Lower lobe of right lung (tissue), 2 donors: ENCODE measurements at places on chromosomes 7 and 10. TPM values are rescaled to one million over a fixed set of nuclear protein-coding genes. Genes with fewer than 3 reads are reported as not detected.

The OPN4 gene
- not detected for total RNA-seq

The VWDE gene
- 0.53 TPM for total RNA-seq

The AOAH gene
- 29.2 TPM for total RNA-seq

The CALHM1 gene
- total RNA-seq = 0.15 TPM

The VSTM2A gene
- total RNA-seq = not detected

The CTBP2 gene
- 73.0 TPM for total RNA-seq

DNA sequence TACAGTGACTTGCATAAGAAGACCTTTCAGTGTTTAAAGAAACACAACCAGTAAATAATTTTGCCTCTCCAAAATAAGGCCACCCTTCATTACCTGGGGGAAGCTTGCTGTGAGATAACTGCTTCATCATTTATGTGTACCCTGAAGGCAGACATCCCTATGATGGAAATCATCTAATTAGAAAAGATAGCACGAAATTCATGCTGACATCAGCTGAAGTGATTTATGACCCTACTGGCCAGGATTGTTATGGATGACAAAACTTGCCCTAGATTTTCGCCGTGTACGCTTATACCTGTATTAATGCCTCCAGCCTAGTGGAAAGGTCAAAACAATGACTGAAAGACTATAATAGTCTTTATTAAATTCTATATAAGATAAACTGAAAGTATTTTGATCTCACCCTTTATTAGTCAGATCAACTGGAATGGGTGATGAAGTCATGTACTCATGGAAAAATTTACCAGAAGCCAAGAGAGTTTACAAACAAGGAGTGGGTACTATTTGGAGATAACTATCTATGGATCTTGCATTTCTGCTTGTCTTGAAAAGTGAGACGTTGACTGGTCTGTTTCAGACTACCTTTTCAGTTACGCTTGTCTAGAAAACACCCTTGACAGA, 114.2 kb downstream of the PPP1R3A start:
- DNase-seq = no peak
- H3K27ac ChIP-seq = no peak overlapping the region
- H3K36me3 ChIP-seq = no peaks in the 10 kb centered on the region

DNA sequence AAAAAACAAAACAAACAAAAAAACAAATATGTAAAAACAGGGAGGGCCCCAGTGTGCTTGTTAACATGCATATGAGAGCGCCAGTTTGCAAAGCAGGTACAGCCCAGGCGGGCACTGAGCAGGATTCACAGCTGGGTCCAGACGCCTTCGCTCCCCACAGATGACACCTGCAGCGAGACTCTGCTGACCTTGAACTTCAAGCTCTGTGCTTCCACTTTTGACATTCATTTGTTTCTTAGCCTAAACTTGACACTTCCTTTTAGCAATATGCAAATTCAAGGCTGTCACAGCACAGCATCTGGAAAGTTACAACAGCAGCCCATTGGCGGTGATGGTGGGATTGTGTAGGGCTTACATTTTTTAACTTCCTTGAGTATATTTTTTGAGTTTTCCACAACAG, 88.8 kb upstream of the TNS3 start:
- H3K4me1 ChIP-seq = peaks cover 19% of the 10 kb centered on the region
- peak overlapping the region; percentile 68 for H3K27ac ChIP-seq
- no peak for DNase-seq
- H3K36me3 ChIP-seq = no peaks in the 10 kb centered on the region
- H3K27me3 ChIP-seq = no peaks in the 10 kb centered on the region
- H3K4me3 ChIP-seq = no peak overlapping the region

GRCh38 chr7:42876182-42877068, 35.4 kb downstream of the C7orf25 start:
- H3K27ac ChIP-seq = no peak overlapping the region
- no peaks in the 10 kb centered on the region for H3K4me1 ChIP-seq
- no peak for DNase-seq
- no peaks in the 10 kb centered on the region for H3K36me3 ChIP-seq

DNA sequence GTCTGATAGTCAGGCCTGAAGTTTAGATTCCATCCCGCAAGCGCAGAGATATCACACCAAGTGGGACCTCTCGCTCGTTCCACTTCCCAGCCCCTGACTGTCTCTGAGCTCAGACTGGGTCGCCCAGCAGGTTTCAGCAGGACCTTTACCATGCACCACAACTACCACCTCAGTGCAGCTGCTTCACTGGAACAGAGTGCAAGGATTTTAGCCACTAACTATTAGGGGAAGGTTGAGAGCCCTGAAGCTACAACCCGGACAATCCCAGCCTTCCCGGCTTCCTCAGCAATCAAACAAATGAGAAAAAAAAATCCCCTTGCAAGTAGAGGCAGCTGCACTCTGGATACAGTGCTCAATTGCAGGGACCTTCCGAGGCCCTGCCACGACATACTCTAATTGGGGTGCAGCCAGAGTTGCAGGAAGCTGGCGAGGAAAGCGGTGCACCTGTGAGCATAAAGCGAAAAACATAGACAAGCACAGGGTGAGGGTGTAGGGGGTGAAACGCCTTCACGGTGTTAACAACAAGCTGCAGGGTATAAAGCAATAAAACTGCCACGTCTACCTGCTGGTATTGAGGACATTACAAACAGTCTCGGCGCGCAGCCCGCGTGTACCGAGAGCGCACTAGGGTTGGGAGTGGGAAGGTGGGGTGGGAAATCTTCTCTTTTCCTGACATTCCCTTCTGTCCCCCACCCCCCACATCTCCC, 2.6 kb upstream of the DLX6 start:
- peaks cover 100% of the 10 kb centered on the region for H3K27me3 ChIP-seq
- H3K4me3 ChIP-seq = no peak overlapping the region
- no peaks in the 10 kb centered on the region for H3K36me3 ChIP-seq
- no peak for DNase-seq
- no peak overlapping the region for H3K27ac ChIP-seq
- H3K4me1 ChIP-seq = peaks cover 13% of the 10 kb centered on the region

DNA sequence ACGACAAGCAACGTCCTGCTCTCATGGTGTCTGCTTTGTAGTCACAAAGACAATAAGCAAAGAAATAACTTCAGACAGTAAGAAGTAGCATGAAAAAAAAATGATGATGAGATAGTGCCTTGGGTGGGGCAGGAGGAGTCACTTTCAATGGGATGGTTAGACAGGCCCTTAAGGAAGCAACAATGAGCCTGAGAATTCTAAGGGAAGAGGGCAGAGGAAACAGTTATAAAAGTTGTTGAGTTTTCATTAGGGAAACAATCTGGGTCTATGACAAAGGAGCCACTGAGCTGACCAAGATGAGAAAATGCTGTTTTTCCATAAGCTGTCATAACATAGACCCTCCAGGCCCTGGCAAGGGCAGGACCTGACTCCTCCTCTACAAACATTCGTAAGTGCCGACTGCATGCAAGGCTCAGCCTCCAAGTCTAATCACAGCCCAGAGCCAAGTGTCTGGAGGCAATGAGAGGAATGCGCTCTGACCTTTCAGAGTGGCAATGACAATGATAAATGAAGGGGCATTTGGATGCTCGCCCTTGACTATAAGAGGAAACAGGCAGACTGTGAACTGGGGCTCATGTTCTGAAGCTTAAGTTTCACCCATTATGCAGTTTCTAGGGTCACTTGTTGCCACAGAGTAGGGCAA, 43.7 kb downstream of the PPP1R3C start:
- no peaks in the 10 kb centered on the region for H3K27me3 ChIP-seq
- H3K4me3 ChIP-seq = no peak overlapping the region
- H3K36me3 ChIP-seq = no peaks in the 10 kb centered on the region
- peak overlapping the region; percentile 21 for H3K27ac ChIP-seq
- H3K4me1 ChIP-seq = peaks cover 26% of the 10 kb centered on the region

- no peak for DNase-seq
- no peak overlapping the region for H3K27ac ChIP-seq
- H3K4me1 ChIP-seq = no peaks in the 10 kb centered on the region
- no peaks in the 10 kb centered on the region for H3K36me3 ChIP-seq
- no peak overlapping the region for H3K4me3 ChIP-seq
- no peaks in the 10 kb centered on the region for H3K27me3 ChIP-seq
These were observed 116.2 kb downstream of the BAMBI start for GRCh38 chr10:28793482-28793881.

GRCh38 chr7:75532639-75533038, 40.5 kb downstream of the SPDYE5 start:
- H3K27ac ChIP-seq = no peak overlapping the region
- DNase-seq = no peak
- H3K36me3 ChIP-seq = peaks cover 28% of the 10 kb centered on the region
- H3K4me3 ChIP-seq = no peak overlapping the region
- peaks cover 14% of the 10 kb centered on the region for H3K4me1 ChIP-seq

GRCh38 chr10:46220187-46220586, 66.6 kb upstream of the ANTXRL start:
- H3K36me3 ChIP-seq = no peaks in the 10 kb centered on the region
- no peak overlapping the region for H3K4me3 ChIP-seq
- H3K27ac ChIP-seq = no peak overlapping the region
- H3K27me3 ChIP-seq = no peaks in the 10 kb centered on the region
- no peaks in the 10 kb centered on the region for H3K4me1 ChIP-seq
- DNase-seq = no peak

DNA sequence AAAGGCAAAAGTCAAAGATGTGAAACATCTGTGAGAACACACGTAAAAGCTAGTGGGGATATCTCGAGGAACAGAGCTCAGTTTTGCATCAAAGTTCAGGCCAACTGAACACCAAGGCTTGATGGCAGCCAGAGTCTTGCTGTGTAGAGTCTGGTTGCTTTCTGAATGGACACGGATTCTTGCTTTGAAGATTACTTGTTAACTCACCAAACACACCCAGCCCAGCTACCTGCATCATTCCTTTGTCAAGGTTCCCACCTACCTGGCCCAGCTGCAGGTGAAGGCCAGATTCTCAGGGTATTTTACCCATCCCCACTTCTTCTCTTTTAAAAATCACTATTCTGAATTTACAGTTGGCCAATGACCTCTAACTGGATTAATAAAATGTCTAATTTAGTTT, 174.4 kb upstream of the PHYHIPL start:
- no peak overlapping the region for H3K27ac ChIP-seq
- H3K36me3 ChIP-seq = no peaks in the 10 kb centered on the region
- no peak for DNase-seq
- H3K4me1 ChIP-seq = no peaks in the 10 kb centered on the region
- H3K27me3 ChIP-seq = no peaks in the 10 kb centered on the region

GRCh38 chr7:22725585-22725984, 1.4 kb upstream of the IL6 start:
- H3K4me3 ChIP-seq = no peak overlapping the region
- peaks cover 4% of the 10 kb centered on the region for H3K27me3 ChIP-seq
- H3K36me3 ChIP-seq = peaks cover 4% of the 10 kb centered on the region
- H3K27ac ChIP-seq = peak overlapping the region; percentile 84

DNA sequence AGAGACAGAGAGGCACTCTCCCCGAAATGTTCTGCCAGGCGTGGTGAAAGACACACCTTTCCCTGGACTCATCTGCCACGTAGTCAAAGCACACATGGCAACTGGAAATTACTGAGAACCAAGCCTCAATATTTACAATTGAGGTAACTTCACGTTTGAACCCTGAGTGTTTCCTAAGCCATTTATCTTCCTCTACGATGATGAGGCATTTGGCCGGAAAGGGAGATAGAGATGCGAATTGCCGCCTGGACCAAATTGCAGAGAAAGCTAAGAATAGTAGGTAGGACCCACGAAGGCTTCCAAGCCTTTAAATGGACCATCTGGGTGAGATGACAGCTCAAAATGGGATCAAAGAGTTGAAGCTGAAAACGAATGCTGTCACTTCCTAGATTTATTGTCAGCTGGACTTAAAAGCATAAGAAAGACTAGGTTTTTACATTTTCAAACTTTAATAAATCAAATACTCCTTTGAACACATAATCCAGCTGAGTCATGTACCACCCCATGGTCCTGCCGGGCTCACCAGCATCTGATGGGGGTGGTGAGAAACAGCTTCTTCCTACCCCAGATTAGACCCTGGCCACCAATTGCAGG, 135.6 kb upstream of the LYZL2 start:
- no peaks in the 10 kb centered on the region for H3K4me1 ChIP-seq
- H3K27ac ChIP-seq = no peak overlapping the region
- no peak for DNase-seq
- no peaks in the 10 kb centered on the region for H3K36me3 ChIP-seq
- H3K27me3 ChIP-seq = no peaks in the 10 kb centered on the region
- H3K4me3 ChIP-seq = no peak overlapping the region

DNA sequence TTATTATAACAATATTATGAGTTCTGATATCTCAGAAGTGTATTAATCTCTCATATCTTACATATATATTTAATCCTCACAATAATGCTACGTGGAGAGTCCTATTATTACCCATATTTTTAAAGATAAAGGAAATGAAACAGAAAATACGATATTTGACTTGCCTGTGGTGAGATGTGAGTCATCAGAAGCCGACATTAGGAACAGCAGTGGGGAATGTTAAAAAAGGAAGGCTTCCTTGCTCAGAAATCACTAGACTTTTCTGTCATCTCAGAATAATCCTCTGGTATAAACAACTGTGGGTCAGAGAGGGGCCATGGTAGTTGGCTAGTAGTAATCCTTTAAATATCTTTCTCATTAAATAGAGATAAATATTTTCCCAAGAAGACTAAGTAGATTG, 402.3 kb upstream of the PCDH15 start:
- H3K4me1 ChIP-seq = no peaks in the 10 kb centered on the region
- no peak for DNase-seq
- no peaks in the 10 kb centered on the region for H3K36me3 ChIP-seq
- H3K4me3 ChIP-seq = no peak overlapping the region
- H3K27me3 ChIP-seq = no peaks in the 10 kb centered on the region

GRCh38 chr10:64041989-64042490, 520.8 kb downstream of the REEP3 start:
- H3K27ac ChIP-seq = no peak overlapping the region
- no peaks in the 10 kb centered on the region for H3K36me3 ChIP-seq
- DNase-seq = no peak
- H3K4me1 ChIP-seq = peaks cover 10% of the 10 kb centered on the region
